HAP-1 (cell line): ENCODE measurements at places on chromosomes 13 and 19.

GRCh38 chr13:66212511-66212910 lies 1017.6 kb downstream of the PCDH9 start:
- DNase-seq: no peak

GRCh38 chr13:53759016-53759415 lies 730.4 kb downstream of the OLFM4 start:
- no peak for DNase-seq

DNA sequence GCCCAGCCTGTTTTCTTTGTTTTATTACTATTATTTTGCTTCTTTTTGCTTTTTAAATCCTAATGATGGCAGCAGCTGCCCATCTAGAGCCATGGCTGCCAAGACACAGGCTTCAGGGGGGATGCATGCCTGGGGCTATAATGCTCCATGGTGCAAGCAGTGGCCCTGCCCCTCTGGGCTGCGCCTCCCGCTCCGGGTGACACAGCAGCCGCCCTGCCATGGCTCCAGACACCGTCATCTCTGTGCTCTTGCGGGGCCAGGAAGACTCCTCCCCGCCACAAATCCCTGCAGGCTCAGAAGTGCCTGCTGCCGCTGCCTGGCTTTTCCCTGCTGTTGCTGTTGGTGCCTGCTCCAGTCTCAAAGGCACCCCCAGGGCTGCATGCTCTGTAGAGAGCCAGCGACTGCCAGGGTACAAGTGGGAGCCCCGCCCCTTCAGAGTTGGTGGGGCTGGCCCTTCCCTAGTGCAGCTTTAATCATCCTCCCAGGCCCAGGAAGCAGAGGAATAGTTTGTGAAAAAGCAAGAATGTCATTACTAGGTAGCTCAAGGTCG lies 581.5 kb downstream of the FGF9 start:
- no peak for DNase-seq

- DNase-seq: no peak
These were observed 1505.9 kb downstream of the PCDH9 start for GRCh38 chr13:65724226-65724625.

- no peak for DNase-seq
These were observed 327.1 kb downstream of the RFC3 start for GRCh38 chr13:34145061-34145460.

- no peak for DNase-seq
These were observed 434.4 kb upstream of the TSHZ3 start for GRCh38 chr19:31783592-31783991.

- no peak for DNase-seq
These were observed 23.2 kb downstream of the STOML3 start for GRCh38 chr13:38967446-38967845.
